ENCODE measurements at places on chromosomes 5 and 9.

DNA sequence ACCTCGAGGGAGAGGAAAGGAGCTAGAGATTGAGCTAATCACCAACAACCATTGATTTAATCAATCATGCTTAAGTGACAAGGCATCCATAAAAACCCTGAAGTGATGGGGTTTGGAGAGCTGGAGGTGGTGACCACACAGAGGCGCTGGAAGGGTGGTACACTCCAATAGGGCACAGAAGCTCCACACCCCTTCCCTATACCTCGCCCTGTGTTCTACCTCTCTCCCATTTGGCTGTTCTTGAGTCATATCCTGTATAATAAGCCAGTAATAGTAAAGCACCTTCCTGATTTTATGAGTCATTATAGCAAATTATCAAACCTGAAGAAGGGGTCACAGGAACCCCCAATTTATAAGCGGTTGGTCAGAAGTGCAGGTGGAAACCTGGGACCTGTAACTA is 18.3 kb downstream of the ACTL7B start:
- no peak for DNase-seq

DNA sequence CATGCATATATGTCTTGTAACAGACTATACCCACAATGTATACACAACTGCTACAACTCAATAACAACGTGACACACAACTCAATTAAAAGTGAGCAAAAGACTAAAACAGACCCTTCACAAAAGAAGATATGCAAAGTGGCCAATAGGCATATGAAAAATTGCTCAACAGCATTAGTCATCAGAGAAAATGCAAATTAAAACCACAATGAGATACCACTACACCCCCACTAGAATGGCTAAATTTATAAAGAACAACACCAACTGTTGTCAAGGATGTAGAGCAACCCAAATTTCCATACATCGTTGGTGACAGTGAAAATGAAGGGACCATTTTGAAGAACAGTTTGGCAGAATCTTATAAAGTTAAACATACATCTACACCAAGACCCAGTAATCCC is 38.9 kb downstream of the GABRB2 start:
- DNase-seq, result no peak

DNA sequence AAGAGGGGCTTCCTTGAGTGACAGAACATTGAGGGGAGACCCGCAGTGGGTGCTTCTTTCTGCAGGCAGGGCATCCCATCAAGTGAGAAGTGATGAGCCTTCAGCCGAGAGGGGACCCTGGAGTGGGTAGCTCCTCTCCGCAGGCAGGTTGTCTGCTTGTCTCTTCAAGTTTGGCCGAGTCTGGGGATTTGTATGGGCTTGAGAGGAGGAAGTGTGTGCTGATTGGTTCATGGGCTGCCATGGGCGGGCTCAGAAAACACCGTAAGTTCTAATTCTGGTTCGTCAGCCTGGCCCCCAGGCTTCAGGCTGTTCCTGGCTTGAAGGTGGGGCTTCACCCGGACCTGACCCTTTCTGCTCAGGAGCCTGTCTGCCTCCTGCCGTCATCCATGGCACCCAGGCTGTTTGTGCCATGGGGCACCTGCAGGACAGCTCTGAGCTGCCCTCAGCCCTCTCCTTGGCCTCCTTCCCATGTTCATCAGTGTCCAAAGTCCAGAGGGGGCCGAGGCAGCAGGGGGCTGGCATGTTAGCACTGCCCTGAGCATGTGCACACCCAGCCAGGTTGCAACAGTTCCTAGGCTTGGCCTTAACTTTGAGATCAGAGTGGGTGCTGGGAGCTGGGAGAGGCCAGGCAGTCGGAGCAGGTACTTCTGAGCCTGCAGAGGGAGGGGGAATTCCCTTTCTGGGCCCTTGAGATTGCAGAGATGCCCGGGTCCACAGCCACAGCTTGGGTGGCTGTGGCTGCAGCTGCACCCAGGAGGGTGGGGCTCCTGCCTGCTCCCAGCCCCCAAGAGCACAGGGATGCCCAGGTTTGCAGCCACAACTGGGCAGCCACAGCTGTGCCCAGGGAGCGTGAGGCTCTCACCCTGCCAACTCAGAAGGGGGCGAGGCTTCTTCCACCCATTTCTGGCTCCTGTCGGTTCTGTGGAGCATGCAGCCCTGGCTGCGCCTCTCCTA is 13.5 kb upstream of the DHFR start:
- no peak for DNase-seq

DNA sequence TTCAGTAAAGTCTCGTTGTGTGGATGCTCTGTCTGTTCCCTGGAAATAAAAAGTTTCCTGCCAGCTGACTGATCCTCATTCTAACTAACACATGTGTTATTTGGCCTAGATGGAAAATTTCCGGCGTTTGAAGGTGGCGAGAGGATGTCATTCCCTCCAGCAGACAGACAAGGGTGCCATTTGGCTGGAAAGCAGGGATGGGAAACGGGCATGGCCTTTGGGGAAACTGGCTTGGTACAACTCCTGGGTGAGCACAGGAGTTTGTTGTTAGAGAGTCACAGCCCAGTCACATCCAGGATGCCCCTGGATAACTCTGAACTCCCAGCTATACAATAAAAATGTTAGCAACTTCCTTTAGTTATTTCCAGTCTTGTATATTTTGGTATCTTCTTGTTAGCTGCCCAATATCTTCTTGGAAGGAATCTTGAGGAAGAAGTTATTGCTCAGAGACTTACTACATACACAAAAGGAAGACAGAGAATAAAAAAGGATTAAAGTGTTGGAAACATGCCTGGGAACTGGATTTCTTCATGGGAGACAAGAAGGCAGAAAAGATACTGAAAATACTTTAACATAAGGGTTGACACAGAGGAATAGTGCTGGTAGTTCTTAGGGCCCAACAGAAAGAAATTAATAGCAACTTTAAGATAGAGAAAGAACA is 41.9 kb downstream of the TEK start:
- DNase-seq, result no peak

DNA sequence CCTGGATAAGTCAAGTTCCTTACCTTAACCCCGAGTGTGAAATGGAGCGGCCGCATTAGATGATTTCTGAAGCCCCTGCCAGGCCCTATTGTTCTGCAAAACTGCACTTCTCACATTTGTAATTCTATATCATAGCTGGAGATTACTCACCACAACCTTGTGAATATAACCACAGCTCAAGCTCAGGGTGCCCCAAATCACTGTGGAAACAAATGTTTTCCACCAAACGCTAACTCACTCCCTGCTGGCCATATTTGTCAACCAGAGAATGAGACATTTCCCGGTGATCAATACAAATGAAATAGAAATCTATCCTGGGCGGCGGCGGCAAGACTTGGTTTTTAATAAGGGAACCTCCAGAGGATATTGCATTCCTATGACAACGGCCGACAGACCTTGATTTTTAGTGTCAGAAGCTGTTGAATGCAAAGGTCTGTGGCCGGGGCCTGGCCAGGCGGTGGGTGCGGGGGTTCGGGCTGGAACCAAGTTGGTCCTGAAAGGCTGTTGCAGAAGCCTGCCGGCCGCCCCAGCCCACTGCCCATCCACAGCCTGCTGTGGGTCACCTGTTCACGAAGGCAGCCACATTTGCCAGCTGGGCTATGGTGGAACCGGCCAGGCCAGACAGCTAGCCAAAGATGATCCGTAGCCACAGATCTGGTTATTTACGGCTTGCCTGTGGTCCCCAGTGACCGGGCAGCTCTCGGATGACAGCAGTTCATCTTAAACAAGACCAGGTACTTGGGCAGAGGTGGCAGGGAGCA is 93.9 kb upstream of the LMX1B start:
- no peak for DNase-seq

DNA sequence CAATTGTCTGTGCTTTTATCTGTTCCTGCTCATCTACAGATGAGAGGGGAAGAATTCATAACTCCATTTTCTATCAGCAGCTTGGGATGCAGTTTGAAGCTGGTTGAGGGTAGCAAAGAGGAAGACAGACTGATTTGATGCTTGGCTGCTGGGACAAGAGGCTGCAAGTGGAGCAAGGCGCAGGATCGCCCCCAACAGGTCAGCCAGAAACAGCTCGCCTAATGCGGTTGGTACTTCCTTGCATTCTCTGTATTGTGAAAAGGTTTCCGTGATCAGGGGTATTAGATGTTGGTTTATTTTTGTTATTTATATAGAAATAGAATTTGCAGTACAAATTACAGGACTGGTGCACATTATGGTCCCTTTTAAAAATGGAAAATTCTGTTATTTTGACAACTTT is 40.6 kb downstream of the ZNF883 start:
- DNase-seq, result no peak

GRCh38 chr5:151772846-151773561 is 1.2 kb downstream of the G3BP1 start:
- no peak for DNase-seq

GRCh38 chr5:1421521-1422341 is 23.5 kb downstream of the SLC6A3 start:
- no peak for DNase-seq

DNA sequence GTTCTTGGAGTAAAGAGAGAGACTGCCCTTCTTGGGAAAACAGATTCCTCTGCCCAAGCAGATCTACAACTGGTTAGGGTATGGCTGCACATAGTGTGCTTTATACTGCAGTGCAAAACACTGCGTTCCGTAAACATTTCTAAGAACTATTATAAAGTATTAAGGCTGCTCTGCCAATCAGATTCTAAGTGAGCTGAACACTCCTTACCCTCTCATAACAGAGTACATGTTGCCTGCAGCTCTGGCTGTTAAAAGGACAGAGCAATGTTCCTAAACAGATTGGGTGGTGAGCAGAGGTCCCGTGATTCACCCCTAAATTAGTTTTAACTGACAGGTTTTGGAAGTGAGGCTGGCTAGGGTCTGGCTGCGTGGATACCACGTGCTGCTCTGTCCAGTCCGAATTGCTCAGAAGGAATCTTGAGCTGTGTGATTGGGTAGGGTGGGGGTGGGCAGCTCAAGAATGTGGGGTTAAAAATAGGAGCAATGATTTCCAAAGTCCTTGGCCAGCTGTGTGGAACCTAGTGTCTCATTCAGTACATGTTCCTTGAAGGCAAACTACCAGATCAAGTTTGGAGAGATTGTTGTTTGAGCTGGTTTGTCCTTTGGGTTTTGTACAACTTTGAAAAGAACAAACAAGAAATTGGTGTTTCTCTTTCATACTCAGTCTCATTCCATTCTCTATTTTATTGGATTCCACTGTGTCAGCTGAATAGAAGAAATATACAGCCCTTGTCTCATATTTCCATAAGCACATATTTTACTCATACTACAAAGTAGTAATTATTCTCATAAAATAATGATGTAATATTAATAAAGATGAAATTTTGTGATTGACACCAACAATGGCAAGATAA is 497.6 kb upstream of the CD180 start:
- no peak for DNase-seq

Measured in stimulated activated CD4-positive, alpha-beta T cell treated with anti-CD3 and anti-CD28 coated beads, Interleukin-2, amount 100 ng/mL, for 48 hours (primary cell).